Erythroblast (primary cell): ENCODE measurements at places on chromosomes 13 and 19.

DNA sequence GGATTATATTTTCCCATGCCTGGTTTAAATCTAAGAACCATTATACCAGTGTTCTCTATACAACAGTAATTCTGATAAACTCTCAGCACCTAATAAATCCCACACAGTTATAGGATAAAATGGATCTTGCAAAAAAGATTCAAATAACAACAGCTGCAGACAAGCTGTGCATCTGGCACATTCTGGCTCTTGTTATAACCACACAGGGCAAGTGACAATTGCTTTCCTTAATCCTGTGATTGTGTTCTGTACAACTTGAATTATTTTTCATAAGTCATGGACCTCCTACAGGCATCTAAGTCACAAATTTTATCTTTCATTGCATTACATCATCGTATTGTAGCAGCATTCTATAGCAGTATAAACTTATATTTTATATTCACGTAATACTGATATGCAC, 948.3 kb downstream of the SLITRK1 start:
- no peak for DNase-seq

- DNase-seq: no peak
Measured at GRCh38 chr19:19257137-19257536, 16.0 kb downstream of the TM6SF2 start.

GRCh38 chr13:97339988-97340749, 93.8 kb upstream of the RAP2A start:
- DNase-seq: peak; percentile 72

DNA sequence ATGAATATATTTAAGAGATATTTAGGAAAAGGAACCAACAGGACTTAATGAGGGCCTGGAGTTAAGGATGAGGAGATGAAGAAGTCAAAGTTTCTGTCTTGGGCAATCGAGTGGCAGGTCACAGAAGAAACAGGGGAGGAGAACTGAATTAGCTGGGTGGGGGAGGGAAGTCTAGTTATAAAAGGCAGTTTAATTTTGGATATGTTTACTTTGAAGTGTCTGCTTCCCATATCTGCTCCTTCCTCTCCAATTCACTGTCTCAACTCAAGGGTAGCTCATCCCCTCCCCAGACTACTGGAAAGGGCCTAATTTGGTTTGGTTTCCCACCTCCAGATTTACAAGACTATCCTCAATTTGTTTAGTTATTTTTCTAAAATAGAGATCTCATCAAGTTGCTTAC, 195.9 kb downstream of the VWA8 start:
- DNase-seq: no peak

- DNase-seq: no peak
Measured at GRCh38 chr13:114147803-114148520, 15.5 kb upstream of the RASA3 start.

DNA sequence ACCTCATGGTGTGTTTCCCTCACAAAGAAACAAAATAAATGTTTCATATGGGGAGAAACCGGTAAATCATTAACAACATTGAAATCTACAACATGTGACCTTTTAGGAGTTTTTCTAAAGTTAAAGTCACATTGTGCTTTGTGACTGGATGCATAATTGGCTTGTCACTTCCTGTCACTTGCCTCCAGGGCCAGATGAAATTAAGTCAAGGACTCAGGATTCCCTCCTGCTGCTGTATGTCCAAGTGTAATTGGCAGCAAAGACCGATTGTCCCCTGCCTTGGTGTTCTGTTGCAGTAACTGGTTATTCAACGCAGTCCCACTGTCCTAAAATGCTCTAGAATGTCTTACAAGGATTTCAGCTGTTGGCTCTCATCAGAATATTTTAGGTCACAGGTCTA, 448.2 kb downstream of the LIG4 start:
- no peak for DNase-seq

DNA sequence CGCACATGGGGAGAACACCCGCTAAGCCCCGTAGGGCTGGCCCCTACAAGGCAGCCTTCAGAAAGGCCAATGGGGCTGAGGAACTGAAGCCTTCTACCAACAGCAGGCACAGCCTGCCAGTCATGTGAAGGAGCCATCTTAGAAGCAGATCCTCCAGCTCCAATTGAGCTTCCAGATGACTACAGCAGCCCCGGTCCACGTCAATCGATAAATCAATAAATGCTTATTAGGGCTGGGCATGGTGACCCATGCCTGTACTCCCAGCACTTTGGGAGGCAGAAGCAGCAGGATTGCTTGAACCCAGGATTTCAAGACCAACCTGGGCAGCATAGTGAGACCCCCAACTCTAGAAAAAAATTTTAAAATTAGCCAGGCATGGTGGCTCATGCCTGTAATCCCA, 23.0 kb downstream of the TEX101 start:
- DNase-seq: no peak

- DNase-seq: no peak
Measured at GRCh38 chr19:29670255-29670654, 5.0 kb downstream of the PLEKHF1 start.
